ENCODE measurements at places on chromosomes 4 and X. TPM values are rescaled to one million over a fixed set of nuclear protein-coding genes. Genes with fewer than 3 reads are reported as not detected.

The TRAPPC11 gene
- total RNA-seq, result 31.6 TPM

The MAGEA12 gene
- total RNA-seq, result not detected

The STATH gene
- total RNA-seq, result not detected

The SLITRK4 gene
- not detected for total RNA-seq

Data from T-helper 1 cell treated with Interleukin-12 subunit alpha and Interleukin-12 subunit beta and Interleukin-4 antibody, amounts not matched to agents 30 ng/mL and 1 ng/mL, for 36 hours (primary cell).